H1 (cell line): ENCODE measurements at places on chromosomes 11 and 22. TPM values are rescaled to one million over a fixed set of nuclear protein-coding genes. Genes with fewer than 3 reads are reported as not detected.

DNA sequence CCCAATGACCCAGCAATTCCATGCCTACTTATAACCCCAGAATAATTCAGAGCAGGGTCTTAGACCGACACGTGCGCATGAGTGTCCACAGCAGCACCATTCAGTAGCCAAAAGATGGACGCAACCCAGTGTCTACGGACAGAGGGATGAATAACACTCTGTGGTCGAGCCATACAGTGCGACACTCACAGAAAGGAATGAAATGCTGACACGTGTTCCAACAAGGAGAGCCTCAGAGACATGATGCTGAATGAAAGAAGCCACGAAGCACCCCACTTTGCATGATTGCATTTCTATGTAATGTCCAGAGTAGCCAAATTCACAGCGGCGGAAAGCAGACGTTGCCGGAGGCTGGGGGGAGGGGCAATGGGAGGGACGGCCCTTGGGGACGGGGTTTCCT lies 134.4 kb downstream of the CTTN start:
- no peak for DNase-seq

The SYCE3 gene
- total RNA-seq = not detected in 2 replicates

- no peak for DNase-seq
Measured at GRCh38 chr11:57417056-57417455, 9.9 kb downstream of the SLC43A3 start.

The OSM gene
- not detected in 2 replicates for total RNA-seq

DNA sequence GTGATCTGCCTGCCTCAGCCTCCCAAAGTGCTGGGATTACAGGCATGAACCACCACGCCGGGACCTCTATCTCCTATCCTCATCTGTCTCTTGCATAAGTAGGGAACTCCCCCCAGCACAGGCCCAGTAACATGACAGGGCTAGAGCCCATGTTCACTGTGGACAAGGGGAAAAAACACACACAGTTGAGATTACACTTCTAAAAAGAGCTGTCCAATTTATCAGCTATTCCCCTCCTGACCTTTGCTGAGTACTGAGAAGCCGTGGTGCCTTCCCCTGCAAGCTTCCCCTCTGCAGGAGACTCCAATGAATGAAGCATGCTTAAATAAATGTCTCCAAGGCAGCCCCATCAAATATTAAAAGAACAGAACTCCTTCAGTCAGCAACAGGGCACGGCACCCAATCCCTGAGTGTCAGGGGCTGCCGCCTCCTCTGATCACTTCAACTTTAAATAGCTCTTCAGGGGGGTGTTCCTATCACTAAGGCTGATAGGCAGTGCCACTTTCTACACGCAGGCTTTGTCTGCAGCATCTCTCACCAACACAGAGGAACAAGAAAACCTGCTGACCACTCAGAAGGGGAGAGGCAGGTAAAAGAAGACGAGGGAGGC lies 385.5 kb downstream of the OPCML start:
- no peak for DNase-seq

The XKR3 gene
- total RNA-seq = 0.17 and 0.25 TPM in 2 replicates

DNA sequence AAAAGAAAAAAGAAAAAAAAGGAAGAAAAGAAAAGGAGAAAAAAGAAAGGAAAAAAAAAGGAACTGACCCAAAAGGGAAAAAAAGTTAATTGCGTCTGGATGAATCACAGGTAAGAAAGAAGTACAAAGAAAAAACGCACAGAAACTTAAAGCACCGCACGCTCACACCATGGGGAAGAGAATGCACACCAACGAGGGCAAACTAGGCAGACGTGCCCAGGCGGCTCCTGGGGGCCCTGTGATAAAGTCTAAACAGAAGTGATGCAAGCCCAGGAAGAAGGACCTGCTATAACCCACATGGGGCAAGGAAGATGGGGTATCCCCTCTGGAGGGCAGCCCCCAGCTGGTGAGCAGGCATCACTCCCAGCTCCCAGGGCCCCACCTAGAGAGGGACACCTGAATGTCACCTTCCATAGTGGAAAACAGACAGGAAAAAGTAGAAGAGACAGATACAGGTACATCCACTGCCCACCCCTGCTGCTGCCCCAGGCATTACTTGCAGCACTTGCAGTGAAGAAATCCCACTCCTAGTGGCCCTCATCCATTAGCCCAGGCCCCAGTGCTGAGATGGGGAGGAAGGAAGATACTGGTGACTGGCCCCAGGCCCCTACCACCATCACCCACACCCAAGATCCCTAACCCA lies 28.9 kb downstream of the NAP1L4 start:
- DNase-seq = no peak

- no peak for DNase-seq
Measured at GRCh38 chr22:23547818-23548500, 32.1 kb downstream of the IGLL1 start.

The PPP2R1B gene
- total RNA-seq = 86.2 and 87.0 TPM in 2 replicates

DNA sequence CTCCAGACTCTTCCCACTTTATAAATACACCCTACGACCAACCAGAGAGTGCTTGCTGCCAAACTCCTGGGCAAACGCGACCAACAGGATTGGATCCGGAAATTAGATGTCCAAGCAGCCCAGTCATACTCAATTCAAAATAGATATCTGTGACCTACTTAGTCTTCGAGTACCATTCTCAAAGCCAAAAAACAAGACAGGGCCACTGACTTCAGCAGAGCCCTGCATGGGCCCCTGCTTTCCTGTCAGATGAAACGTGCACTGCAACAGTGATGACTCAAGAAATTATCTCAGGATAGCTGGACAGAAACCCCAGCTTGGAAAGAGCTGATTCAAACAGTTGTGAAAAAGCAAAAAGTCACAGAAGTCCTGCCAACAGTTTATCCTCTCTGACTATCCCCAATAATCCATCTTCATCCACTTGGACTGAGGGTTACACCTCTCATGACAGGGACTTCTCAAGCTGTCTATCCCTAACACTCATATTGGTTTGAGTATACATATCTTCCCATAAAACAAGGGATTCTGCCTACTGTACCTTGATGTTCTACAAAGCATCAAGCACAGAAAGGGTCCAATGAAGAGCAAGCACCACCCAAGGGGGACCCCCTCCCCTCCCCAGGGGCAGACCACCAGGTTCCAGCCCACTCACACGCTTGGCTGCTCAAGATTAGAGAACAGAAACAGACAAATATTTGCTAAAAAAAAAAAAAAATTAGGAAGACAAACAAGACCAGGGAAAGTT lies 17.4 kb downstream of the SMCO4 start:
- no peak for DNase-seq
